GM03348 (cell line): ENCODE measurements at places on chromosomes 12 and 14.

GRCh38 chr12:27244689-27245488 is 803 bp downstream of the STK38L start:
- DNase-seq: peak; percentile 9

DNA sequence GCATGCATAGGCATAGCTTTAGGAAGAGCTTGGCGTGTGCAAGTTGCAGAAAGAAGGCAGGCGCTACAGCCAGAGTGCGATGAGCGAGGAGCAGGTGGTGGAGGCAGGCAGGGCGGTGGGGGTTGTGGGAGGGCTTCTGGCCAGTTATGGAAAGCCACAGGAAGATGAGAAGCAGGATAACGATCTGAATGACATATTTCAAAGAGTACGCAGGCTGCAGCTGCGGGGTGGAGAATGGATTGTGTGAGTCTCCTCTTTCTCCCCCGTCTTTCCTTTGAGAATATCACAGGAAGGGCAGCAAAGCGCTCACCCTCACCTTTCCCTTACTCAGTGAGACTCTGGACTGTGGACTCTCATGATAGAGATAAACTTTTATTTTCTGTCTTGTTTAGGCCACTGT is 48.7 kb upstream of the PLXNC1 start:
- DNase-seq: peak; percentile 13

DNA sequence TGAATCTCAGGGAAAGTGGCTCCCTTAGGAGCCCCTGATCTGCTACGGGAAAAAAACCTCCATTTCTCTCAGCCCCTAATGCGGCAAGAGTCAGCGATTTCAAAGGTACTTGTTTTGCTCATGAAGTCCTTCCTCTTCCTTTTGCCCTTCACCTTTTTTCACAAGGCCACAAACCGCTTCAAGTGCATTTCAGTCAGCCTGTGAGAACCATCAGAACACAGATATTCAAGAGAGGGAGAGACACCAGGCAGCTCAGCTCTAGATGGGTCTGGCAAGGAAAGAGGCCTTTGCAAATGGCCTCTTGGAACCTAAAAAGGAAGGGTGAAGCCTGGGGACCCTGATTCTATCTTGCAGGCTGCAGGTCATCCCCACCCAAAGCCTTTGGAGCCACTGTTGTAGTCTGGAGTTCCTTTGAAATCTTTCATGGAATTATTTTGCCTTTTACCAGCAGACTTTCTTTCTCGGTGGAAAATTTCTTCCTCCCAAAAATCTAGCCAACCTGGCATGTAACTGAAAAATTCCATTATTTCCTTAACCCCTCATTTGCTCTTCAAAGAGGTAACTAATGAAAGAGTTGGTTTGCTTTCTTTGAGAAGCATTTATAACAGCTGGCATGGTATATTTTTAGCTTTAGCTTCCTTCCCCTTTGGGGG is 145.0 kb downstream of the SAMD4A start:
- DNase-seq: no peak

GRCh38 chr12:53550595-53550994 is 43.3 kb upstream of the NPFF start:
- DNase-seq: no peak

GRCh38 chr12:22904485-22904884 is 279.5 kb downstream of the ETNK1 start:
- no peak for DNase-seq

DNA sequence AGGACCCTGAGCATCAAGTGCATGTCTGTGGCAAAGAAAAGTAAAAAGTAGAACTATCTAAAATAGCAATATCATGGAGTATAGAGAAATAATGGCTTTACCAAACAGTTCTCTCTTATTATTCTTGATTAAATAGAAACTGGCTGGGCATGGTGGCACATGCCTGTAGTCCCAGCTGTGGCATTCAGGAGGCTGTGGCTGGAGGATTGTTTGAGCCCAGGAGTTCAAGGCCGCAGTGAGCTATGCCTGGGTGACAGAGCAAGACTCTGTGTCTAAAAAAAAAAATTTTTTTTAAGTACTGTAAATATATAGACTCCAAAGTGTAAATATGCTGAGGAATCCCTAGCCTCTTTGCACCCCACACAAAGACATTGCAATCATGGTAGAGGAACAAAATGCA is 121.9 kb downstream of the KITLG start:
- no peak for DNase-seq

- no peak for DNase-seq
Observed at GRCh38 chr12:109588461-109589239, 15.1 kb downstream of the MVK start.

DNA sequence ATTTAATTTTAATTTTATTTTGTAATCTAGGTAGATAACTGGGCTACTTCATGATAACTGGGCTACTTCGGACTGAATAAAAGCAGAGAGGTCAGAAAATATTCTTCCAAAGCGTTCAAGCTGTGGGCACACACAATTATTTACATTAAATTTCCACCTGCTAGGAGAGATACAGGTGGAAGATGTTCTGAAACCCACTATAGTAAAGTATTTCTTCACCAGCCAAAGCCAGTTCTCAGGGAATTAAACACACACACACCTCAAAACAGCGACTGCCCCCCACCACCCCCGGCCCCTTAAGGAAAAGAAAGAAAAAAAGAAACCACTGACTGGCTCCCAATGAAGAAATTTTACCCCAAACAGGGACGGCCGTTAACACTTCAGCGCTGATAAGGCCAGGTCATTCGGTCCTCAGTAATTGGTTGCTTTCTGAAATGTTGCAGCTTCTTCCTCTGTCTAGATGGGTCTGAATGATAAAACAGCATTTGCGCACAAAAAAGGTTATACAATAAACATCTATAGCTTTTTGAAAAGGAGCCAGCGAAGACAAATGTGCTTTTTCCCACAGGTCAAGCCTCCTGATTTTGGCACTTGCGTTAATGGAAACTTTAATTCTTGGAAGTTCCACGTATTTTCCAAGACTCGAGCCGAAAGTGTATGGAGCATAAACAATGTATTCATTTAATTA is 771 bp upstream of the KCNJ8 start:
- no peak for DNase-seq

- no peak for DNase-seq
Observed at GRCh38 chr12:68579254-68579653, 31.4 kb upstream of the RAP1B start.

DNA sequence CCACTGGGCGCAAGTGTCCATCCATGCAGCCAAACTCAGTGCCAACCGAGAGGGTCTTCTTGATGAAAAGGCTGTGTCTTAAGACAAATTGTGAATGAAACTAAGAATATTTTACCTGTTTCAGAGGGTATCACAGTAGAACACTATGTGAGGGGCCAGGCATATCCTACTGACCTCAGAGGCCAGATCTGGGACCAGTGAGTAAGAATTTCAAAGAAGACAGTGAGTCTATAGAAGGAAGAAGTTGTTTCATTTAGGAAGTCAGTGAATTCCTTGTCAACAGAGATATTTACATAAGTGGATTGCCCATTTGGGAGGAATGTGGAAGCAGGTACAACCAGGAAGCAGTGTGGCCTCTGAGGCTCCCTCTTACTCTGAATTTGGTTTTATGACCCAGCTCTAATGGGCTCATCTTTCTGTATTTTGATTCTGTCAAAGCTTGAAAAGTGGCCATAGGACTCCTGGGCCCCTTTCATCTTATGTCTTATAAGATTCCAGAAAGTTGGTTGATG is 137.4 kb downstream of the ZNF664 start:
- DNase-seq: no peak

DNA sequence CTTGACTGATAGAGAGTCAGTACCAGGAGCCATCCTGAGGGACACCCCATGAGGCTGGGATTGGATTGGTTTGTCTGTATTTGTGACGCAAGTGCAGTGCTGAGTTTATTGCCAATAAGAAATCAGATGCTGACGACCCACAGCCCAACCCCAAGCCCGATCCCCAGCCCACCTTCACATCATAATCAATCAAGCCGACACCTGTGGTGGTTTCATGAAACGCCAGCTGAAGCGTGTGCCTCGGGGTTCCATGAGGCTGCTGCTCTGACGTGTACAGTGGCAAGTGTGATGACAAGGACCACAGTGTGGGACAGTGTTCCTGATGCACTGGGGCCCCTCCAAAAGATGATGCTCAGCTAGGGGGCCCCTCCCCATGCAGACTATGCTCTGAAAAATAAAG is 62.1 kb upstream of the C14orf180 start:
- no peak for DNase-seq

GRCh38 chr14:70077720-70078119 is 111.0 kb downstream of the SLC8A3 start:
- DNase-seq: no peak

- DNase-seq: no peak
Observed at GRCh38 chr12:7265251-7265650, 38.6 kb upstream of the ACSM4 start.

DNA sequence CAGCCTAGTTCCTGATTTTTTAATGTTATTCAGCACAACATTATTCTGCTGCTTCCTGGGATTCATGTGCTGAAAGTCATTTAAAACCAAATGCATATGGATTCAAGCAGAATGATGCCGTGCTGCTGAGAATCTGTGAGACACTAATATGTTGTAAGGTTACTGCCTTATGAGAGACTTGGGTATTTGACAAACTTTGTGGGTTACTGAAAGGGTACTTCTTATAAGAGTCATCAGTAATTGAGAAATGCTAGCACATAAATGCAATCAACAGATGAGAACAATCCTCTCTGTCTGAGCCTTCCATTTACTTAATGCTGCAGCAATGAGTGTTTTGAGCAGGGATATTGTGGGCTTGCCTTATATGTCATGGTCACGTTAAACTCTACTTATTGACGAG is 175.7 kb downstream of the NPAS3 start:
- no peak for DNase-seq

- no peak for DNase-seq
Observed at GRCh38 chr14:97065305-97066067, 268.3 kb downstream of the VRK1 start.

GRCh38 chr14:63157195-63157594 is 47.0 kb upstream of the RHOJ start:
- DNase-seq: no peak

DNA sequence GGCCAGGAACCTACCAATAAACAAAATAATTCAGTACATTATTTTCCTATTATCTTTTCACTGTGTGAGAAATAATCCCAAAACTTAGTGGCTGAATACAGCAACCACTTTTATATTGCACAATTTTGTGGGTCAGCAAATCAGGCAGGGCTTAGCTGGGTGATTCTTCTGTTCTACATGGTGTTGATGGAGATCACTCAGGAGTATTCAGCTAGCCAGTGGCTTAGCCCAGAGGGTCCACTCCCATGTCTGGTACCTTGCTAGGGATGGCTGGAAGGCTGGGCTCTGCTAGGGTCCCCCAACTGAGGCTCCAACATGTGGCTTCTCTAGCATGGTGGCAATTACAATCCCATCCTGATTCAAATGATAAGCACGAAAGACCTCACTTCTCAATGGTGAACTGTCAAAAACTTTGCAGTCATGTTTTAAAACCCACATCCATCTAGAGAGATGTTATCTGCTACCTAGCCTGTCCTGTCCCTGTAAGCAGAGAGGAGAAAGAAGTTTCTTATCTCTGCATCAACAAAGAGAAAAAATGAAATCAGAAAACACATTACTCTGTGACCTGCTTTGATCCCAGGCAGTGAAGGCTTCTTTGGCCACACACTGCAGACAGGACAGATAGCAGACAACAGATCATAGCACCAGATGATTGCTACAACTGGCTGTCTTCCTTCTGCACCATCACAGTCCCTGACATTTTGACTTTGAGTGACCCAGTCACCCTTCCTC is 51.0 kb upstream of the MYL2 start:
- DNase-seq: no peak
